ENCODE measurements at places on chromosomes 7 and 10.

DNA sequence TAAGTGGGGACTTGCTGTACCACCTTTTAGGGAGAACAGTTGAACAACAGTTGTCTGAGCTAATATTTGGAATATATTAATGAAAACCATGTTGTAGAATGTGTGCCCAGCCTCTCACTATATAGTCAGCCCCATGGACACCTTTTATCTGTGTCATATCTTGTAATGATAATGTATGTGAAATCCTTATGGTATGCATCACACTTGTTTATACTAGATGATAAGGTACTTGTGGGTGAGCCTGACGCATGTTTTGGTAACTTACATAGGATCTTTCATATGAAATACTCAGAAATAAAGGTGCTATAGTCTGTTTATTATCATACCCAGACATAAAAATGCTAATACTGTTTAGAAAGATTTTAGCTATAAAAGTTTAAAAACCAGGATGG lies 32.8 kb downstream of the CAMK1D start:
- no peaks in the 10 kb centered on the region for H3K27me3 ChIP-seq
- H3K4me3 ChIP-seq = no peak overlapping the region
- no peak for DNase-seq
- no peaks in the 10 kb centered on the region for H3K36me3 ChIP-seq
- H3K4me1 ChIP-seq = no peaks in the 10 kb centered on the region

DNA sequence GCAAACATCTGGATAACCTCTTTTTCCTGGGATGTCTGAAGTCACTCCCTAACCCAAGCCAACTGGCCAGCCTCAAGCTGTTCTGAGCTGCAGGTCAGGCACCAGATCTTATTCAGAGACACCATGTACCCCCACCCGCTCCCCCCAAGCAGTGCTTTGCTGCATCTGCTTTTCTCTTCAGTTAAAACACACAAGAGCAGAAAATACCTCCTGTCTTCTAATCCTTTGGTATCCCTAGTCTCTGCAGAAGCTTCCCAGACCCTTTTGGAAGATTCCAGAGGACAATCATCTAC lies 3.0 kb downstream of the ZNF488 start:
- no peak for DNase-seq
- no peak overlapping the region for H3K4me3 ChIP-seq
- H3K27ac ChIP-seq = no peak overlapping the region
- peaks cover 12% of the 10 kb centered on the region for H3K4me1 ChIP-seq

DNA sequence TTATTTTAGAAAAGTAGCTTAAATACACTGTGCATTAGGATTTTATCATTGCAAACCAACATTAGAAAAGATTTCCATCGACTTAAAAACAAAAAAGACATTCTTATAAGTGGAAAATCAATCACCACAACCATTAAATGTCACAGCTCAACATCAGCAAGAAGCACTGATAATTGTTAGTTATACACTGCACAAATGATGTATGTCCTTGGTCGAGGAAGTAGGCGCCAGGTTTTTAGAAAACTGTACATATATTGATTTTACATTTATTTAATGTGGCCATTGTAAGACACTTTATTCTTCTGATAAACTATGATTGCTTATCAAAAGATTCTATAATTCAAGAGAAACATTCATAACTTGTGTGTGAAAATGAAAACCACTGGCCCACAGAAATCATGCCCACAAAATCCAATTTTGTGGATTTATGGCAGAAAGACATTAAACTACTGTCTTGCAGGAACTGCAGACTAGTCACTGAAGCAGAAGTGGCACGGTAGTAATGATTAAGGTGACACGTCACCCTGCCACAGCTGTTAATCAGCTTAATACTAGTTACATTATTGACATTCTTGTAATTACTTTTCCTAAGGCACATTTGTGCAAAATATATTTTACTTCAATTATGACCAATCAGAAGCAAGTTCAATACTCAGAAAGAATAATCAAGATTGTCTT lies 79.4 kb downstream of the VPS41 start:
- peaks cover 28% of the 10 kb centered on the region for H3K4me1 ChIP-seq
- H3K36me3 ChIP-seq = no peaks in the 10 kb centered on the region

DNA sequence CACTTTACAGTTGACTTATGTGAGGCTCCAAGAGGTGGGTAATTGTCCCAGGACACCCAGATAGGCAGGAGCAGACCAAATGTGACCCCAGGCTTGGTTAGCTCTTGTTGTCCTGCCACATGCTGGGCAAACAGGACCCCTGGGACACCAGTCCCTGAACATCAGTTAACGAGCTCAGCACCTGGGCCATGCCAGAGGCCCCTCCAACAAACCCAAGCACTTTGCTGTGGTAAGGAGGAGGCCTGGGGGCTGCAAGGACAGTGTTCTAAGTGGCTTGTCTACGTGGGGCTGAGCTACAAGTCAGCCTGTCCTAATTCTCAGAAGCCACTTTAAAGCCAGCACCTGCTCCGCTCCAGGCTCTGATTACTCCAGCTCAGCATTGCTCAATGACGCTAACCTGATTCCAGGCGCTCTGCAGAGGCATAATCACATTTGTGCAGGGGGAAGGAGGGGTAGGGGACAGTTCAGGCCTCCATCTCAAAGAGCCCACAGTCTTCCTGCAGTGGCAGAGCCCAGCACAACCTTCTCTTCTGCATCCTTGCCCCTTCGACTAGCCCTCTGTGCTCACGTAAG lies 57.2 kb downstream of the DDC start:
- H3K4me1 ChIP-seq = no peaks in the 10 kb centered on the region
- no peak overlapping the region for H3K27ac ChIP-seq
- no peaks in the 10 kb centered on the region for H3K36me3 ChIP-seq
- peaks cover 17% of the 10 kb centered on the region for H3K27me3 ChIP-seq
- no peak overlapping the region for H3K4me3 ChIP-seq

GRCh38 chr7:39407137-39407536 lies 159.1 kb upstream of the YAE1 start:
- H3K36me3 ChIP-seq = no peaks in the 10 kb centered on the region
- no peak overlapping the region for H3K27ac ChIP-seq
- H3K4me3 ChIP-seq = no peak overlapping the region
- H3K27me3 ChIP-seq = no peaks in the 10 kb centered on the region
